Upper lobe of left lung (tissue), 6 donors: ENCODE measurements at places on chromosomes 11 and 22.

DNA sequence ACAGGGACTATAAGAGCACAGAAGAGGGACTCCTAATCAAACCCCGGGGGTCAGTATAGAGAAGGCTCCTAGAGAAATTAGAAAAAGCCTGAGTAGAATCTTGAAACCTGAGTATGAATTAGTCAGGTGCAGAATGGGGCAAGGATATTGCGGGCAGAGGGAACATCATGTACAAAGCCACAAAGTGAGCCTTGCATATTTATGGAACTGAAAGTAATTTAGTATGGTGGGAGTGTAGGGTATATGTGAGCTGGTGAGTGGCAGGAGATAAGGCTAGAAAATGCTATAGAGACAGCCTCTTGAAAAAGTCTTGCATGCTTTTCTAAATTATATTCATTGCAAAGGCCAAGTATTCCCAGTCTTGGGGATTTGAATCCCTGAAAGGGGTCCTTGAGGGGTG is 93.7 kb downstream of the STIM1 start:
- DNase-seq, result no peak
- H3K4me3 ChIP-seq, result no peak overlapping the region
- H3K36me3 ChIP-seq, result no peaks in the 10 kb centered on the region
- no peaks in the 10 kb centered on the region for H3K27me3 ChIP-seq
- no peak overlapping the region for H3K27ac ChIP-seq

DNA sequence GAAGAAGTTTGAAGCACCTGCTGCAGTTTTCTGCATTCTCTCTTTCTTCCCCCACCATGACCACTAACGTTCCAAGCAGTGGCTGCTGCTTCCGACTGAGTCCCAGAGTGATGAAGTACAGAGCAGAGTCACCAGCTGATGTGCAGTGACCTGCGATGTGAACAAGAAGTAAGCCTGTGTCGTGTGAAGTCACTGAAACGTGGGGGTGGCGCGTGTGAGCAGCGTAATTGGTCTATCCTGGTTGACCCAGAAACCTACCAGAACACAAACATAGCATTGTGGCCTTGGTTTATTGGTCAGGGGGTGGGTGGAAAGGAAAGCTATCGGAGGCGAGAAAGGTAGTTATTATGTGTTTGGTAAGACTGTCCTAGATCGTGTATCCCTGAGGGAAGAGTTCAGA is 3.5 kb downstream of the KRTAP5-7 start:
- no peak for DNase-seq
- no peaks in the 10 kb centered on the region for H3K4me1 ChIP-seq
- no peaks in the 10 kb centered on the region for H3K36me3 ChIP-seq
- H3K27ac ChIP-seq, result no peak overlapping the region
- H3K4me3 ChIP-seq, result no peak overlapping the region

DNA sequence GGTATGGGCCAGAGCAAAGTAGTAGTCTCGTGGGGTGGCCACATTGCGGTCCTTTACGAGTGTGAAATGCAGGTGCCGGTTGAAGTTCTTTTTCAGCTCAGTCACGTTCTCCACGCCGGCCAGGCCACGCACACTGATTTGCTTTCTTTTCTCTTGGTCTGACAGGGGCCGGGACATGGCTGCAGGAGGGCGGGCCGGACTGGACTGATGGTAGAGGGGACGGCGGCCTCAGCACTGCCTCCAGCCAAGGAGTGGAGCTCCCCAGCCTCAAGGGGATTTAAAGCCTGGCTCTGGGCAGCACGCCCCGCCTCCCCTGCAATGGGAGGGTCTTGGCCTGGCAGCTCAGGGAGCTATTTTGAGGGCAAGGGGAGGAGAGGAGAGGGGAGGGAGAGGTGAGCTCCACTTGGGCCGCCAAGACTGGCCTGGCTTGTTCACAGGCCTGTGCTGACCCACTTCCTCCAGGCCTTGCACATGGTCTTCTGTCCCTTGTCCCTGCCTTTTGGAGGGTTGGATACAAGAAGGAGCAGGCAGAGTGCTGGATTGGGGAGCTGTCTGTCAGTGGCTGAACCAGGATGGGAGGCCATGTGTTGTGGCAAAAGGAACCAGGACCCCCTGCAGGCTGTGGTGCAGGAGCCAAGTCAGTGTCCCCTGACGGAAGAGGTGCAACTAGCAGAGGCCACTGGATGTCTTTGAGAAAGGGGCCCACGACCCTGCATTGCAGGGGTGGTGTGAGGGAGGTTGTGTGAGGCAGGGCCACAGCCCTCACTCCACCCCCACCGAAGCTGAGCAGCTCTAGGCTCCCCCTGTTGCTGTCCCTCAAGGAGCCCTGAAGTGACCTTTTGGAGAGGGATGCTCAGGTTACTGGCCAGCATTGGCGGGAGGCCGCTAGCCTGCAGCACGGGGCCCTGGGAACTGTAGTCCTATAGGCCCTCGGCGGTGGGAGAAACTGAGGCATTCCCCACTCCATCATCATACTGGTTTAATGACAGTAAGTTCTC is at the start of gene PYGM:
PYGM (minus strand) TSS at position 253 of the 998 bp plus-strand sequence; CDS start at position 177, 76 bp downstream.
- H3K4me3 ChIP-seq, result no peak within 1 kb of the TSS
- no peak for DNase-seq
- peaks cover 35% of the 10 kb centered on the region for H3K4me1 ChIP-seq

- H3K27me3 ChIP-seq, result no peaks in the 10 kb centered on the region
- no peaks in the 10 kb centered on the region for H3K36me3 ChIP-seq
- H3K4me1 ChIP-seq, result no peaks in the 10 kb centered on the region
- DNase-seq, result no peak
Observed at GRCh38 chr11:80365076-80365725, 924.4 kb upstream of the TENM4 start.

- H3K4me3 ChIP-seq, result no peak overlapping the region
- H3K36me3 ChIP-seq, result peaks cover 37% of the 10 kb centered on the region
- H3K4me1 ChIP-seq, result no peaks in the 10 kb centered on the region
- no peaks in the 10 kb centered on the region for H3K27me3 ChIP-seq
- no peak overlapping the region for H3K27ac ChIP-seq
Observed at GRCh38 chr11:46418751-46419150, 27.2 kb upstream of the CHRM4 start.

DNA sequence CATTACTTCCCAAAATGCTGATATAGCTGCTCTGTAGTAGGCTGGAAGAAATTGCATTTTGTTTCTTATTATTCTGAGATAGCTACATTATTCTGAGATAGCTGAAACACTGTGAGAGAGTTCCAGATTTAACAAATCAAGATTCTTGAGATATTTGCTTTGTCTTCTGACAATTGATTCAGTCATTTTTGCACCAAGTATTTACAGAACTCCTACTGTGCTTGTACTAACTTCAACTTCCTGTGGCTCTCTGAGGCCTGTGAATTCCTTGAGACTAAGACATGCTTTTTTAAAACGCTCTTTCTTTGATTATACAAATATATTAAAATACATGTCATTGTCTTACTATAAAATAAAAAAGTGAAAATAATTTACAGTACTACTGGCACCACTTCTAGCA is 52.7 kb downstream of the USP47 start:
- no peak overlapping the region for H3K4me3 ChIP-seq
- no peak for DNase-seq
- peaks cover 15% of the 10 kb centered on the region for H3K4me1 ChIP-seq
- H3K27me3 ChIP-seq, result no peaks in the 10 kb centered on the region
- H3K36me3 ChIP-seq, result no peaks in the 10 kb centered on the region
- H3K27ac ChIP-seq, result no peak overlapping the region
